A549 treated with Mapracorat at 1 μM for 4 hours (cell line): ENCODE measurements at places on chromosomes 7 and 10. TPM values are rescaled to one million over a fixed set of nuclear protein-coding genes. Genes with fewer than 3 reads are reported as not detected.

Gene IFIT2
- total RNA-seq, result 1.8 to 2.8 TPM (median 2.4 TPM) in 5 replicates

Gene PLPP4
- 0.16 to 0.25 TPM (median 0.19 TPM) in 3 of 5 replicates, not detected in the others for total RNA-seq

Gene COG5
- total RNA-seq, result 7.9 to 10.4 TPM (median 9.1 TPM) in 5 replicates

Gene STEAP2
- total RNA-seq, result 2.9 to 4.2 TPM (median 3.8 TPM) in 5 replicates
